ENCODE measurements at places on chromosomes 11 and 22. TPM values are rescaled to one million over a fixed set of nuclear protein-coding genes. Genes with fewer than 3 reads are reported as not detected.

The RAC2 gene
- total RNA-seq = 16.2 TPM

The FBXO3 gene
- total RNA-seq = 41.8 TPM

The ABCG4 gene
- 0.32 TPM for total RNA-seq

The BTG4 gene
- not detected for total RNA-seq

The MRGPRF gene
- 14.7 TPM for total RNA-seq

The HTATIP2 gene
- total RNA-seq = 28.4 TPM

The ESRRA gene
- 24.1 TPM for total RNA-seq

The SHISAL1 gene
- total RNA-seq = 3.9 TPM

The CHST1 gene
- total RNA-seq = 0.59 TPM

The GANAB gene
- total RNA-seq = 505 TPM

The PNPLA3 gene
- total RNA-seq = 5.3 TPM

The C22orf15 gene
- total RNA-seq = 3.3 TPM

The SMC1B gene
- not detected for total RNA-seq

The FERMT3 gene
- total RNA-seq = 0.30 TPM

The FAM180B gene
- total RNA-seq = not detected

The CD6 gene
- not detected for total RNA-seq

The C1QTNF4 gene
- 0.05 TPM for total RNA-seq

The GPR83 gene
- total RNA-seq = 0.09 TPM

The TEX54 gene
- total RNA-seq = not detected

The MISFA gene
- total RNA-seq = not detected

The BET1L gene
- total RNA-seq = 24.3 TPM

The ISX gene
- total RNA-seq = not detected

The BRSK2 gene
- total RNA-seq = 0.89 TPM

The GGTLC3 gene
- not detected for total RNA-seq

The SLC22A6 gene
- not detected for total RNA-seq

The MMP1 gene
- 122 TPM for total RNA-seq

The TOP3B gene
- total RNA-seq = 33.7 TPM

The MRPL48 gene
- 18.1 TPM for total RNA-seq

The KCNC1 gene
- not detected for total RNA-seq

The PNPLA5 gene
- not detected for total RNA-seq

The PAMR1 gene
- 46.2 TPM for total RNA-seq

The CCDC87 gene
- 0.32 TPM for total RNA-seq
